ENCODE measurements at places on chromosomes 16 and 17. TPM values are rescaled to one million over a fixed set of nuclear protein-coding genes. Genes with fewer than 3 reads are reported as not detected.
A peak's percentile ranks its signal among the peaks of the same experiment; 100 is the strongest.

Gene E2F4
- 39.2 TPM for total RNA-seq

Gene INCA1
- total RNA-seq = 0.28 TPM

DNA sequence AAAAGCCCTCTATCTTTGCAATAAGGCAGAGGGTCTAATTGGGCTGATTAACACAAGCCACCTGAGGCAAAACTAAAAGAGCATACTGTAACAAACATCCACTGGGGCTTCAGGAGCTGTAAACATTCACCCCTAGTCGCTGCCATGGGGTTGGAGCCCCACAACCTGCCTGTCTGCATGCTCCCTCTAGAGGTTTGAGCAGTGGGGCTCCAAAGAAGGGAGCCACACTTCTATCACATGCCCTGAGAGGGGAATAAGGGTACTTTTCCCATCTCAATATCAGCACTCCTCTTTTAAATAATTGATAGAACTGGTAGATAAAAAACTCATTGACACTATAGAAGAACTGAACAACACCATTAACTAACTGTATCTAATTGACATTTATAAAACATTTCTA lies 130.1 kb upstream of the COX10 start:
- DNase-seq = no peak
- no peak overlapping the region for H3K27ac ChIP-seq
- H3K4me1 ChIP-seq = no peaks in the 10 kb centered on the region

- H3K36me3 ChIP-seq = no peaks in the 10 kb centered on the region
- DNase-seq = peak; percentile 45
- no peak overlapping the region for H3K4me3 ChIP-seq
- H3K27me3 ChIP-seq = no peaks in the 10 kb centered on the region
- no peaks in the 10 kb centered on the region for H3K4me1 ChIP-seq
Measured at GRCh38 chr17:8300627-8301242, 5.5 kb upstream of the SLC25A35 start.

- H3K4me3 ChIP-seq = no peak overlapping the region
- no peaks in the 10 kb centered on the region for H3K27me3 ChIP-seq
- no peaks in the 10 kb centered on the region for H3K4me1 ChIP-seq
Measured at GRCh38 chr17:45640141-45640850, 143.8 kb upstream of the CRHR1 start.

GRCh38 chr17:80287806-80288567 lies 27.3 kb downstream of the RNF213 start:
- H3K4me3 ChIP-seq = no peak overlapping the region
- no peaks in the 10 kb centered on the region for H3K27me3 ChIP-seq
- no peak for DNase-seq
- peaks cover 48% of the 10 kb centered on the region for H3K36me3 ChIP-seq
- no peak overlapping the region for H3K27ac ChIP-seq

DNA sequence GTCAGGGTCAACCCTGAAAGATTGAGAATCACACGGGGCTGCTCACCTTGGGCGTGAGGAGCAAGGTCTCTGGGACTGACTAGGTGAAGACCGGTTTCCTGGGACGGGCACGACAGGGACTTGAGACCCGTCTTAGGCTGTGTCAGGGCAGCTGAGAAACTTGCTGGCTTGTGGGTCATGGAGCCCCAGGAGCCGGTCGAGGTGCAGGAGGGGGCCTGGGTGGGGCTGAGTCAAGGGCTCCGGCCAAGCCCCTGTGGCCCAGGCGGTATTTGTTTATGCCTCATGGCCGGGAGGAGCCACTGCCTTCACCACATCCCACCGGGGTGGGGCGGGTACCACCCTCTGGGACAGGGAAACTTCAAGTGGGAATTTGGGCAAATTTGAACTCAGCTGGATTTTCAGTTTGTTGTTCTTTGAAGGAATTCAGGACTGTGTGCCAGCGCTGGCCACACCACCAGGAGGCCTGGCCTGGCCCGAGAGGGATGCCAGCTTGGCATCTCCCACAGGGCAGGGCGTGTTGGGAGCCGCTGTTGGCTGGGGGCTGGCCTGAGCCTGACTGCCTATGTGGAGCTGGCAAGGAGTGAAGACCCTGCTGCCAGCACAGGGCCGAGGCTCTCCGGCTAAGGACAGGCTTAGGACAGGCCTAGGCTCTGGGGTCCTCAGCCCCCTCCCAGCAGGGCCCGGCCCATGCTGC lies 116.1 kb downstream of the METRNL start:
- H3K36me3 ChIP-seq = no peaks in the 10 kb centered on the region
- no peak overlapping the region for H3K27ac ChIP-seq
- H3K27me3 ChIP-seq = no peaks in the 10 kb centered on the region
